ENCODE measurements at places on chromosomes 16 and 17.

GRCh38 chr16:17939723-17940122 is 396.8 kb downstream of the NPIPA8 start:
- DNase-seq, result no peak

- no peak for DNase-seq
These were observed 8.4 kb upstream of the PIEZO1 start for GRCh38 chr16:88793251-88793954.

DNA sequence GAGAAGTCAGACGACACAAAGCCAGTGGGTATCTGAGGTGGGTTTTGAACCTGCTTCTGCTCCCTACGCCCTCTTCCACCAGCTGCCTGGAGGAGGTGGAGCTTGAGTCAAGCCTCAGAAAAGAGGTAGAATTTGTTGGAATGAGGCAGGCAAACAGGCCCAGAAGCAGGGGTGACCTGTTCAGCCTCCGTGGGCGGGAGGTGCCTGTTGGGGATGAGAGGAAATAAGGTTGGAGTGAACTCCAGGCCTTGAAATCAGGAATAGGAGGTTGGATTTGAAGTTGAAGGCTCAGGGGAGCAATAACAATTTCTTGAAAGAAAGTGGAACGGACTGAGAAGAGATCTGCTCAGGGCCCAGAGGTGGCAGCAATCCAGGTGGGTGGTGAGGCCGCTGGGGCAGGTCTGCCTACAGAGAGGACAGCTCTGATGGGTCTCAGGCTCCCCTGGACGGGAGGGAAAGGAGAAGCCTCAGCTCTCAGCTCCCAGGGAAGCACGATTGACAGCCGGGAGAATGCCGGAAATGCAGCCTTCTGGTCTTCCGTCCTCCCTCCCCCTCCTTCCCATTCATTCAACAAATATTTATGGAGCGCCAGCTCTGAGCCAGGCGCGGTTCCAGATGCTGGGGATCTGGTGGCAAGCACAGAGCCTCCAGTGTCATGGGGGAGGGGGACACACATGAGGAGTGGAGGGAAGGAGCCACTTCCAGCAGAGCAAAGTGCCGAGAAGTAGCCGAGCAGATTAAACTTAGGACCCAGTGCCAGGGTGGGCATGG is 61.9 kb upstream of the CIBAR2 start:
- peak; percentile 85 for DNase-seq

DNA sequence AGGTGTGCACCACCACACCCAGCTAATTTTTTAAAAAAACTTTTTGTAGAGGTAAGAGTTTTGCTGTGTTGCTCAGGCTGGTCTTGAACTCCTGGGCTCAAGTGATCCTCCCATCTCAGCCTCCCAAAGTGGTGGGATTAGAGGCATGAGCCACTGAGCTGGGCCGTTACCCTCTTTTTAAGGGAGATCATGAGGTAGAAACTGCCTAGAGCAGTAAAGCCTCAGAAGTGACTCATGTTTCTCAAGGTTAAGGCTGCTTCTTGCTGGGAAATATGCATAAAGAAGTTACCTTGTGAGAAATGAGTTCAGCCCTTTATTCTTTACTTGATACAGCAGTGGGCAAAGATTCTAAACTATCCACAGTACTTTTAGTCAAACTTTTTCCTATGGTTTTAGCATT is 38.2 kb downstream of the GRB2 start:
- peak; percentile 56 for DNase-seq

DNA sequence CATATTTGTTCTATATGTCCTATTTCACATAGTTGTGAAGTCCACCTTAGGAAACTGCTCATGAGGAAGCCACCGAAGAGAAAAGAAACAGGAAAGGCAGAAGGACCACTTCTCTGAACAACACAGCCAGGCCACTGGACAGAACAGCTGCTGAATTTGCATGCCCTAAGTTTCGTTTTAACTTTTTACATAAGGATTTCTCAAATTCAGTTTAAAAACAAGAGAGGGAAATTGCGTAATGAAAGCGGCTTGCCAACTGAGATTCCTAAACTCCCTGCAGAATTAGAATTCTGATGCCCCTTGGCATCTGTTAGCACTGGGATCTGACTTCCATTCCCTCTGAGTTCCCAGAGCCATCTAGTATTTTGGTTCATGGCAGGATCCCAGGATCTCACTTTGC is 5.0 kb upstream of the CCL8 start:
- no peak for DNase-seq

DNA sequence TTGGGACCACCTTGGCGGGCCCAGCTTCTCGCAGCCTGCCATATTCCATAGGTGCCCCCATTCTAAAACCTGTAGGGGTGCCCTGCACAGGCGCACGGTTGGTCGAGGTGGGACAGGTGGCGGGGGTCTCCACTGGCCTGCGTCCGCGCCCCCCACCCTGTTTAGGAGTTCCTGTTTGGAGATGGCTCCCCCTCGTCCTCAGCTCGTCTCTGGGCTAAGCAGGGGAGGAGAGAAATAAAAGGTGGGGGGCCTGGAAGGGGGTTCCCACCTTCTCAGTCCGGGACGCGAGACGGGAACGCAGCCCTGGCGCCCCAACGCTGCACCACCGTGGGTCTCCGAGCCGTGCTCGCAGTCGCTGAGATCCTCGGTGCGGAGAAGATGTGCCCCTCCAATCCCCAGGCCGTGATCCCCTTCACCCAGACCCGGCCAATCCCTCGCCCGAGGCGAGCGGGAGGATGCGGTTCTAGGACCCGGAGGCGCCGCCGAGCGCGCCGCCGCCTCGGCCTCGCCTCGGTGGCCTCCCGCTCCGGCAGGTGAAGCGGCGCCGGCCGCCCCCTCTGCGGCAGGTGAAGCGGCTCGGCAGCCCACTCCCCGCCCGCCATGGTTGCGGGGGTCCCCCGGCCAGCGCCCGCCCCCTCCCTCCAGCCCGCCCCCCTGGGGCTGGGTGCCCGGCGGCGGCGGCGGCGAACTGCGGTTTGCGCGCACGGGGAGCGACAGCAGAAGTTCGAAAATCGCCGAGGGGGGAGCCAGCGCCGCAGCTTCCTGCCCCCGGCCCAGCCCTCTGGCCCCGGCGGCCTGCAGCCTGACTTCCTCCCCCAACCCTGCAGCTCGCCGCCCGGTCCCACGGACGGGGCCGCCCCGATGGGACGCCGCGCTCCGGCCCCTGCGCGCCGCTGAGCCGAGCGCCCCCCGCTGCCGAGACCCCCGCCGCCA is at the start of gene FMNL1:
Gene FMNL1 (plus strand): TSS at position 805 of the 933 bp plus-strand sequence. CDS start 240 bp downstream, outside the sequence.
- no peak for DNase-seq

- DNase-seq, result peak; percentile 77
These were observed 198.8 kb upstream of the CDH5 start for GRCh38 chr16:66167564-66168291.

DNA sequence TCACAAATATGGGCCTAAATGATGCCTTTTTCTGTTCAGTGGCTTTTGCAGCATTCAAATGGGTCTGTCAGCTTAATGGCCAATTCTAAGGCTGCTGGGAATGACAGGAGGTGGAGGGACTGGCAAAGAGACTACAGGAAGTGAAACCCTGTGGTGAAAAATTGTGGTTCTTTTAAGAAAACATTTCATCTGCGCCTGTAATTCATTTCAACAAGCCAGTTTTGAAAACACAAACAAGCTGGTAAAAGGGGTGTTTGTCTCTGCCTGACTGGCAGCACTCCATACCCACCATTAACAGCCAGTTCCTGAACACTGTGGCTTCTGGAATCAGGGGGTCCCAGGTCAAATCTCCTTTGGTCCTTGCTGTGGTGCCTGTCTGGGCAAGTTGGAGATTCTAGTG is 3.6 kb upstream of the KDM8 start:
- DNase-seq, result no peak

GRCh38 chr17:28480799-28481571 is 7.5 kb downstream of the SLC13A2 start:
- no peak for DNase-seq

Measured in mesendoderm (in vitro differentiated cells).